Activated T-helper 1 cell treated with anti-CD3 and anti-CD28 coated beads, Interleukin-2, amount 50 U/mL, for 16 hours (primary cell): ENCODE measurements at places on chromosomes 13 and 19.

GRCh38 chr19:4690361-4690760, 20.2 kb upstream of the MYDGF start:
- DNase-seq = no peak

DNA sequence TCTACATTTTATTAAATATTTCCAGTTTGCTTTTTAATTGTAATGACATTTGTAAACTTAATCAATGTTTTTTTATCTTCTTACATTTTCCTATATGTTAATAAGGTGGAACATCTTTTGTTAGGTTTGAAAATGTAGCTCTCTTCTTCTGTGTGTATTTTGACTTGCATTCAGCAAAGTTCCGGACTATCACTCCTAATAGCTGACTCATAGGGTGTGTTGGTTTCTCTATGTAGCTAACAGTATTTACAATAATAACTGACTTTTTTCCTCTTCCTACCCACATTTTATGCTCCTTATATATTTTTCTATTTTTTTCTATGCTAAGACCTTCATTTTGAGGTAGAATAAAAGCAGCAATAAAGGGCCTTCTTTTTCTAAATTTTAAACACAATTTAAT, 28.1 kb downstream of the MYO16 start:
- no peak for DNase-seq

GRCh38 chr19:5154129-5154798, 185.4 kb downstream of the KDM4B start:
- DNase-seq = no peak

- no peak for DNase-seq
Measured at GRCh38 chr13:82011355-82011754, 1670.4 kb upstream of the SPRY2 start.

GRCh38 chr13:69450245-69450644, 657.4 kb upstream of the ATXN8OS start:
- DNase-seq = no peak

- no peak for DNase-seq
Measured at GRCh38 chr19:40262422-40262821, 22.7 kb downstream of the AKT2 start.

GRCh38 chr19:38650172-38650775, 2.8 kb downstream of the ACTN4 start:
- DNase-seq = no peak

DNA sequence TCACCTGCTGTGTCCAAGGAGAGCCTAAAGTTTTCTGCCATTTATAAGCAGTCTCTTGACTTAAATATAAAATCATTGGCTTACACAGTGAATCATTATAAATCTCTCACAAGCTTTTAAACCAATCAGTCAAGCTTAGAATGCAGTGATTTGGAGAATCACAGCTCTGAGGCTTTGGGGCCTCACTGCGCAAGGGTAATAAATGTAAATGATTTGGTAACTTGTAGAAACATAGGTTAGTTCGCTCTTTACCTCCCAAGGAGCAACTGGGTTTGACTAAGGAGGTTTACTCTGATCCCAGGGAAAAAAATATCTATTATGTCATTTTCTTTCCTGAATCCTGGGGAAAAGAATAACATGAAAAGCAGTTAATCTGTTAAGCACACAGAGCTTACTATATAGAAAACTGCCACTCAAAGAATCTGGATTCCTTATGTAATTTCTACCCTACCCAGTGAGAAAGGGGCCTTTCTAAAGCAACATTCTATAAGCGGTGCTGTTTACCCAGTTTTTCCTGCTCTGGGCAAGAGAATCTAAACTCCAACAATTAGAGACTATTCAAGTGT, 128.2 kb downstream of the MZT1 start:
- DNase-seq = no peak

DNA sequence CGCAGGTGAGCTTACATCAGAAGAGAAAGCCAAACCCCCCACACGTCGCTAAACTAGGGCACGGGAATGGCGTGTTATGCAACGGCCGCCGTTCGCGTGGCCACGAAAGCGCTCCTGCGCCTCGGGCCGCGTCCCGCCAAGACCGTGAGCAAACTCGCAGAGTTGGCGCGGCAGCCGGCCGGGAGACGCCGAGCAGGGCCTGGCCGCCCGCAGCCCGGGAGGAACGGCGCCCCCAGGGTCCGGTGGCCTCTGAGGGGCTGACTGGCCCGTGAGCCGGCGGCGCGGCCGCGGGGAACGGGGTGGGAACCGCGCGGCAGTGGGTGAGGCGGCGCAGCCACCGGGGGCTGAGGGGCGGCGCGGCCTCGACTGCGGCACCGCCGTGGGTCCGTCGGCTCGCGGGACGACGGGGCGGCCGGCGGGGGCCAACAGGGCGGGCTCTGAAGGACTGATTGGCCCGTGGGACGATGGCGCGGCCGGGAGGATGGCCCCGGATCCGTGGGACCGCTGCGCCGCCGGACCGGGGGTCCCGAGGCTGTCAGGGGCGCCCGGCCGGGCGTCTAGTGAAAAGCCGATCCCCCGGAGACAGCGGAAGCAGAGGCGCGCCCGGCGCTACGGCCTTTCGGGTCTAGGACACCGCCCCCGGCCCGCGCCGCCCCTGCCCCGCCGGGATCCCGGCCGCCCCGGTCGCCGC, 903 bp downstream of the LATS2 start:
- no peak for DNase-seq

DNA sequence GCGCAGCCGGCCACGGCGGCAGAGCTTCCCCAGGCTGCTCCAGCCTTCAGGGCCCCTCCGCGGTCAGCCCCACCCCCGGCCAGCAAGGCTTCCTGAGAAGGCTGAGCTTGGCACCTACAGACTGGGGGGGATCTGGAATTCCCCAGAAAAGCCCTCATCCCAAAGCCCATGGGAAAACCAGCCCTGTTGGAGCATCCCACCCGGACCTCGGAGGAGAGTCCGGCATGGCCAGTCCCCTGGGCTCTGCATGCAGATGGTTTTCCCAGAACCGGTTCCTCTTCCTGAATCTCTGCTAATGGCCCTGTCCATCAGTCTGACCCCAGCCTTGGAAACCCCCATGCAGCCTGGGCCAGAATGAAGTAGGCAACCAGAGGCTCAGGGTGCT, 10.3 kb downstream of the RASA3 start:
- no peak for DNase-seq

GRCh38 chr13:40648841-40649240, 17.6 kb downstream of the FOXO1 start:
- DNase-seq = no peak

DNA sequence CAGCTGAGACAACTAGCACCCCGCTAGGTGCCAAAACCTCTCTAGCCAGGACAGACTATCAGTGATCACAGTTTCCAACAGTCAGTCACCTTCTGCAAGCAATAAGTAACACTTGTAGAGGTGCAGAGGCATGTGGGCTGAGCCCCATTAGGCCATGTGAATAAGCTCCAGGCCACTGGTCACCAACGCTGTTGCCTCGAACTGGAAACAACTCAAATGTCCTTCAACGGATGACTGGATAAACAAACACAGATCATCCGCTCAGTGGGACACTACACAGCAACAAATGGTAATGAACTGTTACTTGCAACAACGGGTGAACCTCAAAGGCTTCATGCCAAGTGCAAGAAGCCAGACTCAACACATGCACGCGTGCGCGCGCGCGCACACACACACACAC, 27.5 kb upstream of the TMEM160 start:
- DNase-seq = no peak

GRCh38 chr13:100230769-100231149, 141.9 kb downstream of the PCCA start:
- DNase-seq = no peak

GRCh38 chr13:43227721-43228120, 204.3 kb downstream of the DNAJC15 start:
- no peak for DNase-seq

- no peak for DNase-seq
Measured at GRCh38 chr19:497491-497868, 1.2 kb downstream of the MADCAM1 start.

DNA sequence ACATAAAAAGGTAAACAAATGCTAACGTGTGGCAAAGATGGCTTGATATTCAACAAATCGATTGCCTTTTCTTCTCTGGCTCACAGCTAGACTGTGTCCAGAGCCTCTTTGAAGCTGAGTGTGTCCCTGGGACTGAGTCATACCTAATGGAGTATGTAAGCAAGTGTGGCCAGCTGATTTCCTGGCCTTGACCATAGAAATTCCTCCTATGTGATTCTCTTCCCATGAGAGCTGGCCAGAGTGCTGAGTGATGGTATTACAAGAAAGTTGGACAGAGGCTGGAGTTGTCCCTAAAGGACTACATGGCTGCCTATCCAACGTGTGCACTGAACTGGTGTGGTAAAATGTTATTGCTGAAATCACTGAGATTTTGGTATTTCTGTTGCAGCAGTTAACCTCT, 320.1 kb upstream of the SLC10A2 start:
- no peak for DNase-seq

GRCh38 chr13:112790735-112791641, 101.2 kb downstream of the ATP11A start:
- DNase-seq = no peak

DNA sequence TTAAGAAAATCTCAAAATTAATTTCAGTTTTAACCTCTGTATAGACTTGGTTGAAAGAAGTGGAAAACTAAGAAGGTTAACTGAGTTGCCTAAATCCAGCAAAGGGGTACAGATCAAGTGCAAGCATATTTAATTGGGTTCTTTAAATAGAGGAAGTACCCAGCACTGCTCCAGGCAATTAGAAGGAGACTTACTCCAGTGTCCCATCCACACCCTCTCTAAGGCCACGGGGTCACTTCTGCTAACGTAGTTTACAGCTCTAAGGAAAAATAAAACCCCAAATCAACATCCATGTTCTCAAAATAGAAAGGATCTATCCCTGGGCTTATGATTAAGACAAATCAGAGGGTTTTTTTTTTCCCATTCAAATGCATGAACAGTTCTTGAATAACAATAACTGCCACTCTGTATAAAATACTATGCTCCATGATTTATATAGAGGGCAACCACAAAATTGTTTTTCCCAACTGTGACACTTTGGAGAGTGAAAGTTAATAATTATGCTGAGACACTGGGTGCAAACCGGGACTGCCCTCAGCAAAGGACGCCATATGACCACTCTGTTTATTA, 4.6 kb downstream of the FRY start:
- no peak for DNase-seq

- DNase-seq = no peak
Measured at GRCh38 chr13:41552031-41552430, 94.7 kb downstream of the RGCC start.

DNA sequence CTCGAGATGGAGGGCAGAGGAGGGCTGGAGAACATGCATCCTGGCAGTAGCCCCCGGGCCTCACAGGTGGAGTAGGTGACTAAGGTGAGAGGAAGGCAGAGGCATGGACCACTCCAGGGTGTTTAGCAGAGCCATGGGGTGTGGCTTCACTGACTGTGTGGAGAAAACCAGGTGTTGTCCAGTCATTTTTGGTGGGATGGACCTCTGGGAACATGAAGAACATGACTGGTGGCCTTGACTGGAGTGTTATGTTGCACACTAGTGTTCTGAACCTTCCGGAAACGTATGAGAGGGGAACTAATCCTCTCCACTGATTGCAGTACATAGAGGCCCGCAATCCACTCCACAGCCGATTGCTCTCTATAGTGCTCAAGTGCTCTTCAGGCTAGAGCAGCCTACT, 16.9 kb downstream of the MED26 start:
- DNase-seq = no peak

DNA sequence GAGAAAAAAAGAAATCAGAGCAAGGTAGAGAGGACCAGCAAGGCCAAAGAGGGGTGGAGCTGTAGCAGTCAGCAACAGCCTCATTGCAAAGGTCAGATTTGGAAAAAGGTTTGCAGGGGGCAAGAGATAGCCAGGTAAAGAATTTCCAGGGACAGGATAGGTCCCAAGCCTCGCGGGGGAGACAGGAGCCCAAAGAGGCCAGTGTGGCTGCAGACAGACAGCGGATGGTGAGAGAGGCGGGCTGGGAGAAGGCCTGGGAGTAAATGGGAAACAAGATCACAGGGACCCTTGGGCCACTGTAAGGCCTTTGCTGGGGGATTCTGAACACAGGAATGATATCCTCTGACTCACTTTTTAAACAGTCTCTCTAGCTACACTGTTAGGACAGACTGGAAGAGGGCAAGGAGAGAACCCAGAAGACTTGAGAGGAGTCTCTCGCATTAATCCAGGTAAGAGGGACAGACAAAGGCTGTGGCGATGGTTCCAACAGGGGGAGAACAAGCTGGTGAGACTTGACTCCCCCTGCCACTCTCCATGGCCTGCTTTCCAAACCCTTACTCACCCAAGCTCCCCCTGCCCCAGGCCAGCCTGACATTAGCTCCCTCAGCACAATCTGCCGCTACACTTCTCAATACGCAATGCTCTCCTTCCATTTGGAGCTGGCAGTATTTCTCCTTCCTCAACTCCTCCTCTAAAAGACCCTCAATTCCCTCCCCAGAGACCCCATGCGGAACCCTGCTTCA, 31.8 kb downstream of the DOCK9 start:
- DNase-seq = no peak

DNA sequence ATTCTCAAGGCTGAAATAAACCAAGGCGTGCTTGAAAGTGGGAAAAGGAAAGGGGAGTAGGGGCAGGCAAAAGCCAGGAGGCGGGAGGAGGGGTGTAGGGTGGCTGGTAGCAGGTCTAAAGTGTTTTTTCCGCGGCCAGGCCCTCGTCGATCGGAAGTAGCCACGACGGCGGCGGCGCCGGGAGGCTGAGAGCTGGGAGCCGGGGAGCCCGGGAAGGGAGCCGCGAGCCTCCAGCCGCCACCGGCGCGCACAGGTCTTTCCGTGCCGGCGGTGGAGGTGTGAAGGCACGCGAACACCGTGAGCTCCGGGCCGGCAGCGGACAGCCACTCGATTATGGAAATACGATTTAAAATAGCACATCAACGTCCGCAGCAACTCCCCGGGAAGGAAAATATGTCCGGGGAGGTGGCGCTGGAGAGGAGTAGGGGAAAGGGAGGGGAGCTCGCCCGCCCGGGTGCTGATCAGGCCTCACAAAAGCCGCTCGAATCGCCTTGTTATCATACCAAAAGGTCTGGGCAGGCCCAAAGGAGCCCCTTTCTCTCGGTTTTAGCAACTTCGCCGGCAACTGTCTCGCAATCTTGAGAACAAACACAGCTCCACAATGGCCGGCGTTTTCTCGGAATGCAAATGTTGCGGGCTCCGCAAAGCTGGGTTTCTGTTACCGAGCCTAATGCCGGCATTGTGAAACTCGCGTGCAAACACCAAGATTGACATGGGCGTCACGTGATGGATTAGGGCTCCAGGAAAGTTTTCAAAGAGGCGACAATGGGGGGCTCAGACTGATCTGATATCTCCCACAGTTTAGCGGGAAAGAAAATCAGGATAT, 2.9 kb upstream of the PCDH8 start:
- DNase-seq = no peak

GRCh38 chr19:10450853-10451609, 30.7 kb downstream of the PDE4A start:
- no peak for DNase-seq

DNA sequence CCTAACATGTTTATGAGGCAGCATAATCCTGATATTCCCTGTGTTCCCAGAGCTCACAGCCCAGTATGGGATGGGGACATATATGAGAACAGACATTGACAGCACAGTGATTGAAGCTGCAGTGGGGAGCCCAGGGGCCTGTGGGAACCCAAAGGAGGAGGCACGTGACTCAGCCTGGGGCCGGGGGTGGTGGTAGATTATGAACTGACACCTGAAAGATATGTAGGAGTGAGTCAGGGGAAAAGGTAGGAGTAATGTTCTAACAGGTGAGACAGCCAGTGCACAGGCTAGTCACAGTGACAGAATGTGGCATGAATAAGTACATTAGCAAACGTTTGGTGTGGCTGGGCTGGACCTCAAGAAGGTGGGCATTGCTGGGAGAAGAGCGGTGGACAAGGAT, 29.0 kb downstream of the CKM start:
- no peak for DNase-seq
